ENCODE measurements at places on chromosomes 13 and 19. TPM values are rescaled to one million over a fixed set of nuclear protein-coding genes. Genes with fewer than 3 reads are reported as not detected.

The STXBP2 gene
- 2.8 TPM for total RNA-seq

The GNA15 gene
- total RNA-seq = not detected

The ZNF682 gene
- total RNA-seq = 1.3 TPM

The MAN2B1 gene
- total RNA-seq = 36.0 TPM

The CERS4 gene
- total RNA-seq = 27.0 TPM

The RINL gene
- total RNA-seq = 2.6 TPM

The LSR gene
- total RNA-seq = 0.26 TPM

The CABP5 gene
- total RNA-seq = not detected

The CACNG7 gene
- total RNA-seq = 0.26 TPM

The PCDH8 gene
- not detected for total RNA-seq

The SPRY2 gene
- 13.0 TPM for total RNA-seq

Data from fibroblast of lung (primary cell).